ENCODE measurements at places on chromosomes 3 and 15. TPM values are rescaled to one million over a fixed set of nuclear protein-coding genes. Genes with fewer than 3 reads are reported as not detected.

SAMMSON gene
- polyA plus RNA-seq, result not detected

UCN2 gene
- 0.19 TPM for polyA plus RNA-seq

TGM4 gene
- not detected for polyA plus RNA-seq

PDZRN3 gene
- polyA plus RNA-seq, result 69.6 TPM

STX19 gene
- polyA plus RNA-seq, result 0.11 TPM

DNA sequence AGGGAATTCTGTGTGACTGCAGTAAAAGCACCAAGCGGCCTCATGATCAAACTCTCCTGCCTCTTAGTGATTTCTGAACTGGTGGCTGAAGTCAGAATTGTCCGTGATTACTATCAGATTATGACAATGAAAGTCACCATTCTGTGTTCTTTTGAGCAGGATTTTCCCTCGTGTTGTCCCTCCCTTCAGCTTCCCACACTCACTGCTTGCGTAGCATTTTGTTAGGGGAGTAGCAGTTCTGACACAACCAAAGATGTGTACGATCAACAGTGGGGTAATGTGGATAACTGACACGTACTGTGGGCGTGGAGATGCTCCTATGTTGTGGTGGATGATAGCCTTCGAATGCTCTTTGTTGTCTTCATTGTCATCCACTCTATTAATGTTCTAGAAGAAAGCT lies 67.8 kb upstream of the ICE2 start:
- no peak for DNase-seq

- no peak for DNase-seq
Measured at GRCh38 chr3:54698054-54698453, 229.8 kb downstream of the LRTM1 start.

DNA sequence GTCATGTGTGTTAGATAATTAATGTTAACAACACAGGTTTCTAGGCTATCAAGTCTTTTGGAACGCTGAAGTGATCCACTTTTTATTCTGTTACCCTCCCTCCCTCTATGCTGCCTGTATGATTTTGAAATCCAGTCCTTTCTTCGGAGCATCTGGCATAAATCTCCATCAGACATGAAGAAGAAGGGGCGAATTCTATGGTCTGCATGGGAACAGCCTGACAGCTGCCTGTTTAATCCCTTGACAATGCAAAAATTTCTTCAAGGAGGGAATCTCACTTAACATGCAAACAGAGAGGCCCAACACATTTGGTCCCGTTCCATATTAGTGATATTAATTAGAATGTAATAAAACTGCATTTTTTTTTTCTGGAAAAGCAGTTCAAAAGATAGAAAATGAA lies 145.2 kb downstream of the VGLL3 start:
- no peak for DNase-seq

- DNase-seq, result no peak
Measured at GRCh38 chr3:176510097-176510496, 687.2 kb downstream of the TBL1XR1 start.

Data from forelimb muscle (tissue), 1 donor.